ENCODE measurements at places on chromosomes 5 and 9.
A peak's percentile ranks its signal among the peaks of the same experiment; 100 is the strongest.

DNA sequence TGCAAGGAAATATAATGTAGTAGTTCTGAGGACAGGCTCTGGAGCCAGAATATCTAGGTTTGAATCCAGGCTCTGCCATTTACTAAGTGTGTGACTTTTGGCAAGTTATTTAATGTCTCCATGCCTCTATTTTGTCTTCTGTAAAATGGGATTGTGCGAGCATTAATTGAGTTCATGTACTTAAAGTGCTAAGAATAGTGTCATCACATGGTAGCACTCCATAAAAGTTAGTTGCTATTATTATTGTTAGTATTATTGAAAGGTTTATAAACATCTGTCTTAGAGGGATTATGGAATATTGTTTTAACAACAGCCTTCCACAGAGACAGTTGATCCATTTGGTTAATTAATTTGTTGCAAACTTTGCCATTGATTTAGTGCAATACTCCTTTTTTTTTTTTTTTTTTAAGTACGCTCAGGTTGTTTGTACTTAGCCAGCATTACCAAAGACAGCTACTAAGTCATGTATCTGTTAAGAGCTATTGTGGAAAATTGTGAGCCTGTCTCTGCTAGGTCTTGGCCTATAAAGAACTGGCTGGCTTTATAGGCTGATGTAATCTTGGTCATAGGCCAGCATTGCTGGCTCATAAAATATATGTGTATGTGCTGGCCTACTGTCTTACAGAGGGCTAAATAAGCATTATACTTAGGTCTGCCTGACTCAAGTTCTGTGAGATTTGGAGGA lies 174.7 kb downstream of the WDR70 start:
- DNase-seq, result no peak

- DNase-seq, result no peak
Observed at GRCh38 chr9:91157883-91158282, 203.8 kb downstream of the AUH start.

GRCh38 chr5:164355267-164355830 lies 849.9 kb downstream of the MAT2B start:
- DNase-seq, result no peak

- no peak for DNase-seq
Observed at GRCh38 chr5:127471211-127471610, 46.2 kb upstream of the PRRC1 start.

DNA sequence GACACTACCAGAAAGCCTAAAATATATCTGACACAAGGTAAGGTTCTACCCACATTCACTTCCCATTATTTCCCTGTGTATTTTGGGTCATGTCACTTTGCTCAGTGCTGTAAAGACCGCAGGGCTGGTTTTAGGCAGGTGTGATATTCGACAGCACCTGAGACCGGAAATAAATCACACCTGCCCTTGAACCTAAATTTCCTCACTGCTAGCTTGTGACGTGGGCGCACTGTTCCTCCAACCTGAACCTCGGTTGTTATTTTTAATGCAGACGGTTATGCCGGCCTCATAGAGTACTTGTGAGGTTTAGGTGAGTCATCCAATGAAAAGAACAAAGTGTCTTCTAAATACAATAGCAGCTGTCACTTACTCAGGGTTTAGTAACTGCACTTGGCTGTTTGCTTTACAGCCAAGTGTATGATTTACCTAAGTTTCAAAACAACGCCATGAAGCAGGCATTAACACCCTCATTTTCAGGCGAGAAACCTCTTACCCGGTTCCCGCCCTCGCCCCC lies 20.7 kb upstream of the ZNF782 start:
- DNase-seq, result peak; percentile 48

- DNase-seq, result peak; percentile 64
Observed at GRCh38 chr5:73103870-73104299, 16.5 kb upstream of the TMEM171 start.

- DNase-seq, result no peak
Observed at GRCh38 chr5:137069358-137069757, 429.8 kb downstream of the SPOCK1 start.

GRCh38 chr9:17802249-17802857 lies 223.5 kb downstream of the SH3GL2 start:
- peak; percentile 29 for DNase-seq

DNA sequence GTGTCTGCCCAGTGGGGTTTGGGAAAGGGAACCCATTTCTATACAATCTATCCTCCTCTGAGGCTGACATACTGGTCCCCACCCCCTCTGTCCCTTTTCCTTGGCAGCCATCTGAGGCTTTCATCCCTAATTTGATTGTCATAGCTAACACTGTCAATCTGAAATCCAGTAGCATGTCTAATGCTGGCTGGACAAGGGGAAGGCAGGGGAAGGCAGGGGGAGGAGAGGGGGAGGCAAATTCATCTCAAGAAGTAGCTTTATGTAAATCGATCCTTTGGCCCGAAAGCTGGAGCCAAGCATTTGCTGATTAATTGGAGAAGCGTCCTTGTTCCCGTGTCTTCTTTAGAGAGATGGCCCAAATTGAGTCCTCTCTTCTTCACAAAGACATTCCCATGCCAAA lies 314.1 kb upstream of the PANK3 start:
- no peak for DNase-seq

DNA sequence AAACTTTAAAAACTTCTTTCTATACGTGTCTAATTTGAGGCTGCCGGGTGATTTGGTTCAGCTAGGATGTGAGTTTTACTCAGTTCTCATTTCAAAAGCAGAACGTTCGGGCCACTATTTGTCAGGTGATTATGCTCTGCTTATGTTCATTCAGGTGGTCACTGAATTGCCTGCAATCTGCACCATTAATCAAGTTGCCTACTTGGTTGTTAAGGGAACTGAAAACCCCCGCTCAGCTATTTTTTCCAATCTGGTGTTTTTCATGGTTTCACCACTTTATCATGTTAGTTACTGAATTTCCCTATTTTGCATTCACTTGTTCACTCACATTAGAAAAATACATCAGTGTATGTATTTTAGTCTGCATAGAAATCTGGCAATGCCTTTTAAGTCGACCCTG lies 523.0 kb downstream of the CSNK1G3 start:
- no peak for DNase-seq

GRCh38 chr9:131468031-131468430 lies 34.7 kb upstream of the POMT1 start:
- DNase-seq, result no peak

DNA sequence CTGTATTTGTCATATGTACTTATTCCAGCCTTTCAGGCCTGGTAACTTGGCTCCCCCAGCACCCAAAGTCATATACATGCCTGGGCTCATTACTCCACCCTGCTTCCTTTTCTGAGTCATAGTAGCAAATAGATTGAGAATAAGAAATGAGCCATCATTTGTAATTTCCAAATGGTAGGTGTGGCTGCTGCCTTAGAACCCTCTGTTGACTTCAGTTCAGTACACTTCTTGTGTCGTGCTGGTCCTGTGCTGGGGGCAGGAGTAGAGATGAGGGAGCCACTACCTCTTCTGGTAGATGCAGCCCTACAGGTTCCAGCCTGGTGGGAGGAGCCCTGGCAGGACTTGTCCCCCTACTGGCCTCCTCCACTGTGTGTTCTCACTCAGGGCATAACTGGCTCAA lies 11.1 kb downstream of the GM2A start:
- no peak for DNase-seq

DNA sequence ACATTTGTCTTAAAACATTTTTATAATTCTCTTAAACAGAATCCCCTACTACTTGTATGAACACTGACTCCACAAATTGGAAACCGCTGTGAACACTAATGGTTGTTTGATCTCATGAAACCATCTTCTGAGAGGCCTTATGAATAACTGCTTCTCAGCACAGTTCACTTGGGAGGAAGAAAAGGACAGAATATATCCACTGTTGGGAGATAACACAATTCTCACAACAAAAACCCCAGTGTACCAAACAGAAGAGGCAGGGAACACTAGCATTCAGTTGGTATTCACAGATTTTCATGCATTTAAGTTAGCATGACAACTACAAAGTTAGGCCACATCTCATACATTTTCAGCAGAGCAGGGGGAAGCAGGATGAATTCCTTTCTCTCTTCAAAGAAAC lies 89.0 kb upstream of the SELENOP start:
- DNase-seq, result no peak

DNA sequence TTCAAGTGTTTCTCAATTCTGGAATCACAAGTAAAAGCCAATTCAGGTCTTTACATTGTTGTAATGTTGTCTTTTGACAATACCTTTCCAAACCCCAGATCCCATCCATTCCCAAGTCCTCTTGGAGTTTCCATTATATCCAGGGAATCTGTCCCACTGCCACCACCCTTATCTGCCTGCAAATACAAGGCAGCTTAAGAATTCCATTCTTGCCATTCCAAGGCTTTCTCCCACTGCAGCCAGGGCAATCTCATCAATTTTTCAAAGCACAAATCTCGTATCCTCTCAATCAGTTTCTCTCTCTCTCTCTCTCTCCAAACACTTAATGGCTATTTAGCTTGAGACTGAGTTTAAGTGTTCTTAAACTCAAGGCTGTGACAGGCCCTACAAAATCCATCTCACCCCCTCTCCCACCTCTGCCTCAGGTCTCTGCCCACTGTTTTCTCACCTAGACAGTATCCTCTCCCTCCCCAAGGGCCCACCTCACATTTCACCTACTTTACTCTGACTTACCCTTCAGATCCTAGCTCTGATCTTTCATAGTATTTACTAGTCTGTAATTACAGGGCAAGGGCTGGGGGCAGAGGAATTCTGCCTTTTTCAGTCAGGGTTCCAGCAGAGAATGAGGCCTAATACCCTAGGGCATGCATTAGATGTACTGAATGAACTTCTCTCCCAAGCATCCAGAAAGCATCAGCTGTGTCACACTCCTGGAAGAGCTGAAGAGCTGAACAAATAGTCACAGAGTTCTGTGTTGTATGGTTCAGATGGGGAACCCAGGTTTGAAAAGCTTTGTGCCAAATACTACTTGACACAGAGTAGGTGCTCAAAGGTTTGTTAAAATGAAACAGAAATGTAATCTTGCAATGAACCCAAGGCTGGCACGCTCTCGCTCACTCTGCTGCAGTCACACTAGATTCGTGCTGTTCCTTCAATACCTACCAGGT lies 46.0 kb downstream of the RAPGEF1 start:
- DNase-seq, result no peak

GRCh38 chr5:26942481-26942880 lies 95.9 kb downstream of the CDH9 start:
- DNase-seq, result no peak

All from COR-L47 (cell line).